Hematopoietic multipotent progenitor cell treated with erythropoietin and hydrocortisone succinate and interleukin-3 and kit ligand, for 15 days (in vitro differentiated cells): ENCODE measurements at places on chromosomes 2 and 18.

GRCh38 chr2:168396131-168396530, 59.9 kb upstream of the CERS6 start:
- DNase-seq: no peak

- DNase-seq: no peak
These were observed 61.7 kb downstream of the CD226 start for GRCh38 chr18:69885841-69886531.

DNA sequence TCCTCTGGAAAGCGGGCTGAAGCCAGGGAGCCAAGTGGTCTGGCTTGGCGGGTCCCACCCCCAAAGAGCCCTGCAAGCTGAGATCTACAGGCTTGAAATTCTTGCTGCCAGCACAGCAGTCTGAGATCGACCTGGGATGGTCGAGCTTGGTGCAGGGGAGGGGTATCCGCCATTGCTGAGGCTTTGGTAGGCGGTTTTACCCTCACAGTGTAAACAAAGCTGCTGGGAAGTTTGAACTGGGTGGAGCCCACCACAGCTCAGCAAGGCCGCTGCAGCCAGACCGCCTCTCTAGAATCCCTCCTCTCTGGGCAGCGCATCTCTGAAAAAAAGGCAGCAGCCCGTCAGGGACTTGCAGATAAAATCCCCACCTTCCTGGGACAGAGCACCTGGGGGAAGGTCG, 12.6 kb upstream of the FLACC1 start:
- no peak for DNase-seq

DNA sequence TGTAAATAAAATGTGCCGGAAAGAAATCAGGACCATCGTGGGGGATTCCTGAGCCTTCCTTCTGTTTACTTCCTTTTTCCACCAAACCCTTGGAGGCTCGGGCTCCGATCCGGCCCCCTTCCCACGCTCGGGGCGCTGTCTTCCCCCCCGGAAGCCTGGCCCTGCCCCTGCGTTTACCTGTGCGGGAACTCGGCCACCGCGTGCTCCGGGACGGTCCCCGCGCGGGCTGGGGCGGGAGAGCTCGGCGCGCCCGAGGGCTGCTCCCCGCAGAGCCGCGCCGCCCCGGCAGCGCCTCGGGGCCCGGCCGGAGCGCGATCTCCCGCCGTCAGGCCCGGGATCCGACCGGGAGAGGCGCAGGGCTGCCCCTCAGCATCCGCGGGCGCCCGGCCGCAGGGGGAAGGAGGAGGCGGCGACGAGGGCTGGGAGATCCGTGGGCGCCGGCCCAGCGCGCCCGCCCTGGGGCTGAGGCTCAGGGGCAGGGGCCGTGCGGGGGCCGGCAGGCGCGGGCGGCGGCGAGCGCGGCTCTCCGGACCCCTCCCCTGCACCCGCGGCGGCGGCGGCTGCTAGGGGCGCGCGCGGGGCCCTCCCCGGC, 435 bp downstream of the ADCY3 start:
- no peak for DNase-seq

- DNase-seq: no peak
These were observed 4.7 kb downstream of the HTRA2 start for GRCh38 chr2:74534411-74534810.

- no peak for DNase-seq
These were observed 275.7 kb upstream of the FN1 start for GRCh38 chr2:215711471-215712034.
